ENCODE measurements at places on chromosomes 2 and 18. TPM values are rescaled to one million over a fixed set of nuclear protein-coding genes. Genes with fewer than 3 reads are reported as not detected.

- no peak for DNase-seq
Measured at GRCh38 chr2:147550995-147551731, 293.7 kb upstream of the ACVR2A start.

GRCh38 chr2:174327021-174327840 is 7.5 kb upstream of the SP9 start:
- no peak for DNase-seq

DNA sequence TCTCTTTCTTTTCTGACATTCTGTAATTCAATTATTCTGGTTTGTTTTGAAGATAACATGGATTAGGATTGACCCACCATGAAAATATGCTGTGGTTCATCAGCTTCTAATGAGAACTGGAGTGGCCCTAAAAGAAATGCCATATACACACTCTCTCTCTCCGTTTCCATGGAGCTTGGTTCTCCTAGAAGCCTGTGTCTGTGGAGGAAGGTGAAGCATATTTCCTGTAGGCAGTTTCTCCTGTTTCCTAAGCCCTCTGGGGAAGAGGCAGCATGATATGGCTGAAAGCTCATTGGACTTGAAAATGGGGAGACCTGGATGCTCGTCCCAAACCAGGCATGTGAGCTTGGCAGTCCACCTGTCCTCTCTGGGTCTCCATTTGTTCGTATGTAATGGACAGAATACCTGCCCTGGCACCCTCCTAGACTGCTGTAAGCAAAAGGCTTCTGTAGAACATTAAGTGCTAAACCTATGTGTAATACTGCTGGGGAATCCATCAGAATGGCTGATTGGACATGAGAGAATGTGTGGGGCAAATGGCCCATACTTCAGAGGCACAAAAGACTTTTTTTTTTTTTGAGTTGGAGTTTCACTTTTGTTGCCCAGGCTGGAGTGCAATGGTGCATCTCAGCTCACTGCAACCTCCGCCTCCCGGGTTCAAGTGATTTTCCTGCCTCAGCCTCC is 75.3 kb upstream of the PPP1CB start:
- no peak for DNase-seq

Gene CRIM1
- 91.1 TPM for total RNA-seq

DNA sequence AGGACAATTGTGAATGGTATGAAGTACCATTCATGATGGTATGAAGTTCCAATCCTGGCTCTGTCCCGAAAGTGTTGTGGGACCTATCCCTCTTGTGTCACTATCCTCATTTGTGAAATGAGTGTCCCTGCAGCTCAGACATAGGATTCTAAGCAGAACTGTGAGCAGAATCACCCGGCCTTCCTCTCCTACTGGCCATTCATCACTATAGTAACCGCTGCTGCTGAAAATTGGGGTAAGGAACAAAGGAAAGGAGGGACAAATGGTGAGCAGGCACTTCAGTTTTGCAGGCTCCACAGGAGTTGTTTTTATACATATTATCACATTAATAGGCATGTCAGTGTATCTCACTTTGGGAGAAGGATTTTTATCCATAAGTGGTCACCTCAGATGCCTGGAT is 27.4 kb downstream of the SMYD1 start:
- DNase-seq, result no peak

DNA sequence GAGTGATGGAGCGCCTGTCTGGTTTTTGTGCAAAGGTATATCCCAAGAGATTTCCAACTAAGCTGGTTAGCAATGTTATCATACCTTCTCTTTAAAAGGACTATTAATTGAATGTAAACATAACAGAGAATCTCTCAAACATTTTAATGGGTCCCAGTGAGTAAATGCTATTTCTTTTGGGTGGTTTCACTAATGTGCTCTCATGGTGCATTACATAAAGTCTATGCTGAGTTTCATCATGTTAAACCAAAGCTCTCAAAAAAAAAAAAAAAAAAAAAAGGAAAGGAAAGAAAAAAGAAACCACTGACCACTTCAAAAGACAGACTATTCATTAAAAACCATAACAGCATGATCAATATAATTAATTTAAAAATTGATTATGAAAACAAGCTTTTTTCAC is 119.1 kb upstream of the SCN1A start:
- DNase-seq, result no peak

Gene G6PC2
- not detected for total RNA-seq

DNA sequence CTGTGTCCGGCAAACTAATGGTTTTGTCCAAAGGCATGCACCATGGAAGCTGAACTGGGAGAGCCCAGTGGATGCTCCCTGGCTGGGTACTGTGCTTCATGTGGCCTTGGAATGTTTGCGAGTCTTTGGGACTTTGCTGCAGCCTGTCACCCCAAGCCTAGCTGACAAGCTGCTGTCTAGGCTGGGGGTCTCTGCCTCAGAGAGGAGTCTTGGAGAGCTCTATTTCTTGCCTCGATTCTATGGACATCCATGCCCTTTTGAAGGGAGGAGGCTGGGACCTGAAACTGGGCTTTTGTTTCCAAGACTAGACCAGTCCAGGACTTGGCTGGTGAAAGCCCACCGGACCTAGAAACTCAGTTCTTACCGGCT is 1.7 kb downstream of the MARS2 start:
- no peak for DNase-seq

- DNase-seq, result no peak
Measured at GRCh38 chr18:63444580-63444979, 22.3 kb upstream of the VPS4B start.

DNA sequence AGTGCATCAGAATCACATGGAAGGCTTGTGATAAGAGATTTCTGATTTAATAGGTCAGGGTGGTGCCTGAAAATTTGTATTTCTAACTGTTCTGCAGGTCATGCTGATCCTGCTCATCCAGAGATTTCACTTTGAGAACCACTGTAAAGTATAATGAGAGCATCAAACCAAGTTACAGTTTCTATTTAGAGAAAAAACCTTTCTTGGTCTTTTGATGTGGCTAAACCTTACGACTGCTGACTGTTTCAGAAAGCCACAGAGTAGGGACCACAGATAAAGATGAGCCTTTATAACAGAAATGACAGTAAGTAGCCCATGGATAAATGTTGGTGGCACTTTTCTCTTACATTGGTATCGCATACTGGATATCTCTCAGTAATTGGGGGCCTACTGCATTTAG is 109.4 kb upstream of the FANCL start:
- no peak for DNase-seq

DNA sequence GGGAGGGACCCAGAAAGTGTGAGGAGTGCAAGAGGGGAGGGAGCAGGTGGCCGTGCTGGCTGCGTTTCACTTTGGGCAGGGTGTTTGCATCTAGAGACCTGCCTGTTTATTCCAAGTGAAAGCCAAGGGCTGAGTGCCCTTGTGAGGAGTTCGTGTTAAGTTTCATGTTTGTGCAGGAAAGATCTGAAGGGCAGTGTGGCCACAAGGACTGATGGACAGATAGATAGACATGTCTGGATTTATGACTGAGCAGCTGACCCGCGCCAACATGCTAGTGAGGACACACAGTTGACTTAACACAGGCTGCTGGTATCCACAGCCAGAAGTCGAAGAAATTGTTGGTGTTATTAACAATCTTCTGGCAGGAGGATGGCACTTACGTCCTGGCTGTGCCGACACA is 387.6 kb upstream of the TNP1 start:
- no peak for DNase-seq

GRCh38 chr2:177547122-177547521 is 154.5 kb downstream of the AGPS start:
- DNase-seq, result no peak

- DNase-seq, result no peak
Measured at GRCh38 chr2:20934236-20934635, 109.6 kb downstream of the APOB start.

Gene MAPK4
- 71.5 TPM for total RNA-seq

GRCh38 chr18:79912409-79912991 is 39.0 kb downstream of the SLC66A2 start:
- DNase-seq, result peak; percentile 67

DNA sequence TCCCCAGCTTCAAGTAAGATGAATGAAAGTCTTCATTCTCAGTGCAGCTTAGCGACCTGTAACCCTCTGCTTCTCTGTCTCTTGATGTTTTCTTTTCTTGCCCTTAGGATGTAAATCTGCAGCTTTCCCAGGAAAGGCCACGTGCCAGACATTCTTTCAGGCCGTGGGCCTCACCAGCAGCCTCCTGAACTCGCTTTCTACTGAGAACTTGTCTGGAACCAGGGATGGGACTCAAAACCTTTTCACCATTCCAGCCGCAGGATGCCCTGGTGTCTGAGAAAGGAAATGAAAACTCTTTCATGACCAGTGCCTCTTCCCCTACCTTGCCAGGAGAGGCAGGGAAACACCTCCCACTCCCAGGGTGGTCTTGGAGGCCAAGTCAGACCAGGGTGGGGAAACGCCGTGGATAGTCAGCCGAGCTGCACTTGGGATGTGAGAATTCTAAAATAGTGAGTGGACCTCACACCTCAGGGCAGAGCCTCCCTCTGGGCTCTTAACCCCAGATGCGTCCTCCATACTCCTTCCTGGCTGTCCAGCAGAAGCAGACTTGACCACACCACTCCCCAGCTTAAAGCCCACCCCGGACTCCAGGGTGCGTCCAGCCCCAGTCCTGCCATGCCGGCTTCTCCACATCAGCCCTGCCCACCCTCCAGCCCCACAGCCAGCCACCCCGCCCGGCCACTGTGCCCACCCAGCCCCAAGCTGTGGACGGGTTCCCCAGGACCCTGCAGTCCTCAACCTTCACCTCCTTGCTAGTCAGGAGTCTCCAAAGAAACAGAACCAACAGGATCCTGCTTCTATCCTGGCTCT is 115.5 kb downstream of the TWIST2 start:
- no peak for DNase-seq

Gene C2orf66
- total RNA-seq, result not detected

- no peak for DNase-seq
Measured at GRCh38 chr2:71389384-71390072, 57.9 kb downstream of the ZNF638 start.

DNA sequence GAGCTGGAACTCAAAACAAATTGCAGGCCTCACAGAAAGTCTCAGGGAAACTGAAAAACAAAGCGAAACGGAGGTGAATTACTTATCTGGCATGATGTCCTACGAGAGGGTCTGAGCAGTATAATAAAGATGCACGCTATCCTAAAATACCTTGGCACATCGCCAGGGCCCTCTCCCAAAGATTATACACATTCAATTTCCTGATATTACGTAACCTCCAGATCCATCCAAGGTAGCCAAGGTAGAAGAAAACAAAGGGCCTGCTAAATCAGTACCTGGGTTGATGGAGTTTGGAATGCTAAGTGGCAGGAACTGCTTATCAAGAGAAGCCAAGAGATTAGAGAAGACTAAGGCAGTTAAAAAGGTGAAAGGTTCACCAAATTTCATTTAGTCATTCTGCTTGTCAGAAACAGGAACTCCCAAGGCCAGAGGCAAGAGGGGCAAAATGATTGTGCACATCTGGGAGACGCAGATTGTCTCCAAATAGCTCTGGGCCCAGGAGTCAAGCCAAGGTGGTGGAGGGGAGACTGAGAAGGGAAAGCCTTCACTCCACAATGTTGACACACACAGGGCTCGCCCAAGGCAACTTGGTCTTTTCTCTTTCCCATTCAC is 236.8 kb upstream of the ATP5MC3 start:
- no peak for DNase-seq

Gene NCKAP5
- total RNA-seq, result 29.6 TPM

Gene KCTD1
- total RNA-seq, result 92.1 TPM

DNA sequence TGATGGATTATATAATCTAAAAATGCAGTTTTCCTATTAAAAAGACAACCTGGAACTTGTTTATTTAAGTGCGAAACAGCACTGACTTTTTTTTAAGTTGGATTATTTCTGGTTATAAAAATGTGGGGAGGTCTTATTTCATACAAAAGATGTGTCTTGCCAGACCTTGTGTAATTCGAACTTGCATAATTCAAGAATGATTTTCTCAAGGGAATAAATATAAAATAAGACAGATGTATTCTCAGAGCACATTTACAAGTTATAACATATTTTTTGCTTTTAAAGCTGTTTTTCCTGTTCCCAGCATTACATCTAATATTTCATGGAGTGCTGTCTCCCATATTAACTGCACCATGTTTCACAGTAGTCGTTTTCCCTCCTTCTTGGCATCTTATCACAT is 263.1 kb downstream of the CDH20 start:
- no peak for DNase-seq

DNA sequence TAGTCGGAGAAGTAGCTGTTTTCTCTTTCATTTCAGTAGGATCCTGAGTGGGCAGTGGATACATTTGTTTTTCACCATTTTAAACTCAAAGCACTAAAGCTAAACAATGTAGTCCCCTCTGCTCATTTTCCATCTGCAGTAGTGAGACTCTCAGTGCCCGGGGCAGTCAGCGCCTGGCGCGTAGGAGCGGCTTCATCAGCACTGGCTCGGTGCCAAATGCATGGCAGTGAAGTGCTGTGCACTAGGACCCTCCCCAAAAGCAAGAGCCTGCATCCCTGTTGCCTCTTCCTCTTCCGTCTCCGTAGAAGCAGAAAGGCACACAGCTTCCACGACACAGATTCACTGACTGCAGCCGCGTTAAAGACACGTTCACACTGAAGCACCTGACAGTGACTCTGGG is 19.0 kb upstream of the ESPNL start:
- no peak for DNase-seq

DNA sequence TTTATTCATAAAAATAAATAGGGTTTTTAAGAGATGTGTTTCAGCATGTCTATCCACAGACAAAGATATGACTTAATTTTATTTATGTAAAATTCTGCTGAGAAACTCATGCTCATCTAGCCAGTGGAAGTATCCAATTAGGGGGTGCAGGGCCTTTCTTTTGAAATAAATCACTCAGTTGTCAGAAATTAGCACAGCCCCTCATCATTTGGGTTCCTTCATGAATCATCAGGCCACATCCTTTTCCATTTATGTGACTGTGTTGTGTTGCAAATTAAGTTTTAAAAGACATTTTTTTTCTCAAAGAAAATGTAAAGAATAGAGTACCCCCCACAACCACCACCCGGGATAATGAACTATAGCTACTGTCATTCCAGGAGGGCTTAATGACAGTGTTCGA is 185.8 kb downstream of the NRP2 start:
- no peak for DNase-seq

- DNase-seq, result no peak
Measured at GRCh38 chr2:172412984-172413492, 14.3 kb upstream of the ITGA6 start.

Gene TAF4B
- total RNA-seq, result 12.0 TPM

DNA sequence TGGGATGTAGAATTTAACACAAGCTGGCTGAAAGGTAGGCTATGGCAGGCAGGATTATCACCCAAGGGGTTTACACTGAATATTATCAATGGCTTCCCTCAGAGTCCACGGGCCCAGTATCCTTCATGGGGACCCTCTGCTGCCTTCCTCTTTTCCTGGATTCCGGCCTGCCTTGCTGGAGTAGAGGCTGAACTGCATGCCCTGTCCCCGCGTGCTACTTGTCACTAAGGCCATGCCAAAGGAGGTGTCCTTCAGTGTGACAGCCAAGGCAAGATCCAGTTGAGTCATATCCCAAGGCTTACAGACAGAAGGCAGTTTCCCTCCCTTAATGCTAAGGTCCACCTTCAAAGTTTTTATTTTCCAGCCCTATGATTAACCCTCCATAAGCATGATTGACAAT is 156.3 kb downstream of the CYP26B1 start:
- DNase-seq, result no peak

Gene SEMA4F
- 41.8 TPM for total RNA-seq

Measured in dorsolateral prefrontal cortex (tissue), 122 donors.